ENCODE measurements at places on chromosomes 16 and 17.
A peak's percentile ranks its signal among the peaks of the same experiment; 100 is the strongest.

DNA sequence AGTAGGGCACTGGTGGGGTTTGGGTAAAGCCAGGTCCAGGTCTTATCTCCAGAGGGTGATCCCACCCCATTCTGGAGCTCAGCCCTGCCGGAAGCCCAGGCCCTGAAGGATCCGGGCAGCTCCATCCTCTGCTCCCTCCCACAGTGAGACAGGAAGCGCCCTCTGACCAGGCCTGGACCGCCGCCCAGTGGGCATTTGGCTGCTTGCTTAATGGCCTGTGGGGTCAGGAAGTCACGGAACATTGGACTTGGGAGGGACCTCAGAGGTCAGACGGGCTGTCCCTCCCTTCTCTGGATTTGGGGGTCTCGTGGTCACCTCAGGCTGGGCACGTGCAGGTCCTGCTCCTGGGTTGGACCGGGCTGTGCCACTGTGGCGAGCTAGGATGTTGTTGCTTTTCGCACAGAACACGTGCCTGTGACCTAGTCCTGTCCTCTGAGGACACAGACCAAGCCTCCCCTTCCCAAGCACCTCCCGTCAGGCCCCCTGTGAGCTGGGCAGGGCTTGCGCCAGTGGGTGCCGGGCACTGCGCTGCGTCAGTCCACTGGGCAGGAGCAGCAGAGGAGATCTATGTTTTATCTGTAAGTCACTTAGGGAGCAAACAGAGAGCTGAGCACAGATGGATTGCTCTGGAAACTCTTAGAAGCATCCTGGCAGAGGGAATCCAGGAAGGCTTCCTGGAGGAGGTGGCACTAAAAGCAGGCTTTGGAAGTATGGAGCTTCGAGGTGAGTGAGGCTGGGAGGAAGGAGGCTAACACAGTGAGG lies 49.4 kb upstream of the GSE1 start:
- peak; percentile 82 for DNase-seq

GRCh38 chr16:58518980-58519368 lies 3.7 kb downstream of the SETD6 start:
- DNase-seq = no peak

DNA sequence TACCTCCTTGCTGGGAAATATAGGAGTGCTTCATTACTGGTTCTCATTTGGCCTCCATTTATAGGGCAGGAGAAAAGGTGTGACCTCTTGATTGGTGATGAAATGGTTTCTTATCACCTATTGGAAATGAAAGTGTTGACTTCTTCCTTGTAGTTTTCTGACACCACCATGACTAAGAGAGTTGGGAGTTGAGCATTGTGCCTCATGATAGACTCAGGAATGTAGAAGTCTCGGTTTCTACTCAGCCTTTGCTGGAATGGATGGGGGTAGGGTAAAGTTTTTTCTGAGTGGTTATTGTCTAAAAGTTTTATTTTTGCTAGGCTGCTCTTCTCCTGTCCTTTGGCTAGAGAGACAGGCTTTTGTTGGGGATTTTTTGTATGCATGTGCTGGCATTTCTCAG lies 117.4 kb downstream of the PHKB start:
- no peak for DNase-seq

- DNase-seq = no peak
These were observed 97.8 kb upstream of the PLCG2 start for GRCh38 chr16:81681311-81681710.

- no peak for DNase-seq
These were observed 4.5 kb downstream of the KRT9 start for GRCh38 chr17:41567317-41567716.

GRCh38 chr17:74040291-74040690 lies 163.2 kb upstream of the RPL38 start:
- DNase-seq = no peak

- no peak for DNase-seq
These were observed 2.1 kb downstream of the P2RX5 start for GRCh38 chr17:3693829-3694231.

DNA sequence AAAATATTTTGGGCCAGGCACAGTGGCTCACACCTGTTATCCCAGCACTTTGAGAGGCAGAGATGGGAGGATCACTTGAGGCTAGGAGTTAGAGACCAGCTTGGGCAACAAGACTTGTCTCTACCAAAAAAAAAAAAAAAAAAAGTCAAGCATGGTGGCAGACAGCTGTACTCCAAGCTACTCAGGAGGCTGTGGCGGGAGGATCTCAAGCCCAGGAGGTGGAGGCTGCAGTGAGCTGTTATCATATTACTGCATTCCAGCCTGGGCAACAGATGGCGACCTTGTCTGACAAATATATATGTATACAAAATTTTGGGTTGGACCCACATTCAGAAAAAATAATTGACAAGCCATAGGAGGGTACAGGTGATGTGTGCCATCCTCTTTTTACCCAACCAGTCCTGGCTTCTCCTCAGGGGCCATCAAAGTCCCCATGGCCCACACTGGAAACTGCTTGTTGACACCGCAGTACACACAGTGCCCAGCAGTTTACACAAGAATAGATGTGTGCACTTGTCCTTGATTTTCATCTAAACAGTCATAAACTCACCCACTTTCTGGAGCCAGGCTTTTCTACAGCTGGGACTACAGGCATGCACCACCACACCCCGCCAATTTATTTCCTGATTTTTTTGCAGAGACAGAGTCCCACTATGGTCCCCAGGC lies 1.7 kb downstream of the CES2 start:
- DNase-seq = no peak

GRCh38 chr17:27520491-27521185 lies 64.4 kb downstream of the KSR1 start:
- DNase-seq = peak; percentile 19

GRCh38 chr17:13869331-13869940 lies 199.9 kb upstream of the COX10 start:
- DNase-seq = no peak

GRCh38 chr17:43351691-43352090 lies 47.1 kb upstream of the ARL4D start:
- no peak for DNase-seq

DNA sequence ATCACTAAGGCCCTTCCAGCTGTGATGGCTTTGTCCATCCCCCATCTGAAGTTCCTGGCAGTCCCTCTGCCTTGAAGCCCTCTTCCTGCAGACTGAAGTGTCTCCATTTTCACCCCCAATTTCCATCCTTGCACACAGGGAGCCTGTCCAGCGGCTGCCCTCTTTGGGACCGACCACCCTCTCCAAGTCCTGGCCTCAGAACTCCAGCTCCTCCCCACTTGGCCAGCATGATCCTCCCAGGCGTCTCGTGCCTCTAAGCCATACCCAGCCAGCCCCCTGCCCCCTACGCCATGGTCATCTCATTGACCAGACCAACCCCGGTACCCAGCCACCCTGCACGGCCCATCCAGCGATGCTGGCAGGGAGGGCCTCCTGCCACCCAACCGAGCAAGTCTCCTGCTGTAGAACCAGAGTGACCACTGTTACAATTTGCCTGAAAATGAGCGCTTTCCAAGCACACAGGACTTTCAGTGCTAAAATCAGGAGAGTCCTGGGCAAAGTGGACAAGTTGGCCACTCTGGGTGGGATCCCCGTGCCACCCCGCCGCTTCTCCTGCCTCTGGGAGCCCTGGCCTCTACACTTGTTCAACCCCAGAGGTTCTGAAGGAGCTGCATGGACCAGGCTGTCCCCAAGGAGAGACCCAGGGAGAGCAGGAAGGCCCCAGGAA lies 362.0 kb downstream of the SEC14L1 start:
- DNase-seq = no peak

- peak; percentile 62 for DNase-seq
These were observed 90.5 kb downstream of the ADAMTS18 start for GRCh38 chr16:77344341-77344740.

DNA sequence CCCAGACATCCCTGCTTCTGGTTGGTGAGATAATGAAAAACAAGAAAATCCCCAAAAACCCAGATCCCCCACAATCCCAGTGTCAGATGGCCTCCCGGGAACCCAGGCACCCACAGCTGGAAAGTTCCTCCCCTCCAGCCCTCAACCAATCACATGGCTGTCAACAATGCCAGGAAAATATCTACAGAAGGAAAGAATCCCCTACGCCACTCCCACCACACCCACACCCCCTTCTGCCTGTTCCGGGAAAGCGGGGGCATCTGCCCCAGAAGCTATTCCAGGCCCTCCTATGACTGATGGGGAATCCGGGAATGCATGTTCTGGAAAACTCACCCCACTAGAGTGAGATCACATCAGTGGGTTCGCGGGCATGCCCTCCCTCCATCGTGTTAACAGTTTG lies 1.8 kb downstream of the TMEM95 start:
- DNase-seq = no peak

DNA sequence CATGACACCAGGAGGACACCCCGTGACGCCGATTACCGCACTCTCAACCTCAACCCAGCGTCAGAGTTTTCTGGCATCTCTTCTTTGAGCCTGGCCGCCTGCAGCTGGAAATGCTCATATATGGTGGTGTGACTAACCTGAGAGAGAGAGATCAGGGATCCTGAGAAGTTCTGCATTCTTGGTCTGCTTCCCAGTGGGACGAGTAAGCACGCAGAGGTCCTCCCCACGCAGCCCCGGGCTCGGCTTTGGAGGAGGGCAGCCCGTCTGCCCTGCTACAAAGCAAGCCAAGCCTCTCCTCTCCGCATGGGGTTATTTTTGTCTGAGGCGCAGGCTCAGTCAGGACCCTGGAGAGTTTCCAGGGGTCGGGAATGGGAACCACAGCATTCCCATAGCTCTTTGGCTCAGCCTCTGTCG lies 16.5 kb downstream of the CRISPLD2 start:
- peak; percentile 84 for DNase-seq

- DNase-seq = no peak
These were observed 19.6 kb upstream of the P2RX1 start for GRCh38 chr17:3935825-3936355.

- peak; percentile 27 for DNase-seq
These were observed 53.1 kb downstream of the MRC2 start for GRCh38 chr17:62680541-62681052.

DNA sequence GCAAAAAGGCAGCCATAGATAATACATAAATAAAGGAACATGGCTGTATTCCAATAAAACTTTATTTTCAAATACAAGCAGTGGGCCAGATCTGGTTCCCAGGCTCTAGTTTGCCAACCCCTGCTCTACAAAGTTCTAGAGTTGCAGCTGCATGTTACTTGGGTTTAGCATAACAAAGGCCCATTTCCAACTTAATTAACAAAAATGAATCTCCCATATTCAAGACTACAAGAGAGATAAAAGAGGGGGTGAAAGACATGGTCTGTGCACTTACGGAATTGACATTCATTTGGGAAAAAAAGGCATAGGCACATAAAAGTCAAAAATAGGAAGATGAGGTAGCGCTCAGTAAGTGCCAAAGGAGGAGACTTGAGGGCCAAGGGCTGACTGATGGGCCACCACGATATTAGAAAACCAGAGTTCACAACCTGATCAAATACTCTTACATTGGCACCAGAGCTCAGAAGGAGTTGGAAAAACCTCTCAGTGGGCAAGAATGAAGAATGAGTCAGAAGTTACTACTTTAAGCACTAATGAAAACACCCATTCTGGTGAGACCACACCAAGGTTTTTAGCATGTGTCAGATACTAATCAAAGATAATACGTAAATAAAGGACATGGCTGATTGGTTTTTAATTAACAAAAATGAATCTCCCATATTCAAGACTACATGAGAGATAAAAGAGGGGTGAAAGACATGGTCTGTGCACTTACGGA lies 164.0 kb downstream of the VPS53 start:
- DNase-seq = no peak

DNA sequence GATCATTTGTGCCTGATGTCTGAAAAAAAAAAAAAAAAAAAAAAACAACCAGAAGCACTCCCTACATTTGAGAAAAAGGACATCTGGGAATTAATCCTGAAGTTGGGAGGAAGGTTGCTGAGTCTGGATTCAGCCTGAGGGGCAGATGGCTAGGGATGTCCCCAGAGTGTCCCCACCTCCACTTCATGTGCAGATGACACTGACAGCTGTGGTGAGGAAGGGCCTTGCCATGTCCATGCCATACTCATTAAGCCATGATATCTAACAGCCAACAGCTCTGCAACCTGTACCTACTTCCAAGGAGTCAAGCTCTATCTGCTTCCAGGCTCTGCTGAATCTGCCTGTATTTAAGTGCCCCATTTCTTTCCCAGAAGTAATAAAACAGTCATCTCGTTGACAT lies 356.0 kb downstream of the CA10 start:
- DNase-seq = no peak

DNA sequence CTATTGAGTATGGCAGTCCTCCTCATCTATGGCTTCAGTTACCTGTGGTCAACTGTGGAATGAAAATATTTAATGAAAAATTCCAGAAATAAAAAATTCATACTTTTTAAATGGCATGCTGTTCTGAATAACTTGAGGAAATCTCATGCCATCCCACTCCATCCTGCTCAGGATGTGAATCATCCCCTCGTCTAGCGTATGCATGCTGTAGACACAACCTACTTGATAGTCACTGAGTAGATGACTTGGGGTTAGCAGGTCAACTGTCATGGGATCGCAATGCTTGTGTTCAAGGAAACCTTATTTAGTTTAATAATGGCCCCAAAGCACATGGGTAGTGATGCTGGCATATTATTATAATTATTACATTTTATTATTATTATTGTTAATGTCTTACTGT lies 4.8 kb upstream of the VAC14 start:
- DNase-seq = no peak

- no peak for DNase-seq
These were observed 1.5 kb downstream of the SLC16A6 start for GRCh38 chr17:68289473-68289872.

GRCh38 chr16:1788095-1788707 lies 5.3 kb downstream of the IGFALS start:
- peak; percentile 16 for DNase-seq

GRCh38 chr16:2535625-2536013 lies 2.2 kb upstream of the PDPK1 start:
- DNase-seq = no peak

- peak; percentile 75 for DNase-seq
These were observed 787 bp downstream of the NT5C start for GRCh38 chr17:75130632-75131277.

DNA sequence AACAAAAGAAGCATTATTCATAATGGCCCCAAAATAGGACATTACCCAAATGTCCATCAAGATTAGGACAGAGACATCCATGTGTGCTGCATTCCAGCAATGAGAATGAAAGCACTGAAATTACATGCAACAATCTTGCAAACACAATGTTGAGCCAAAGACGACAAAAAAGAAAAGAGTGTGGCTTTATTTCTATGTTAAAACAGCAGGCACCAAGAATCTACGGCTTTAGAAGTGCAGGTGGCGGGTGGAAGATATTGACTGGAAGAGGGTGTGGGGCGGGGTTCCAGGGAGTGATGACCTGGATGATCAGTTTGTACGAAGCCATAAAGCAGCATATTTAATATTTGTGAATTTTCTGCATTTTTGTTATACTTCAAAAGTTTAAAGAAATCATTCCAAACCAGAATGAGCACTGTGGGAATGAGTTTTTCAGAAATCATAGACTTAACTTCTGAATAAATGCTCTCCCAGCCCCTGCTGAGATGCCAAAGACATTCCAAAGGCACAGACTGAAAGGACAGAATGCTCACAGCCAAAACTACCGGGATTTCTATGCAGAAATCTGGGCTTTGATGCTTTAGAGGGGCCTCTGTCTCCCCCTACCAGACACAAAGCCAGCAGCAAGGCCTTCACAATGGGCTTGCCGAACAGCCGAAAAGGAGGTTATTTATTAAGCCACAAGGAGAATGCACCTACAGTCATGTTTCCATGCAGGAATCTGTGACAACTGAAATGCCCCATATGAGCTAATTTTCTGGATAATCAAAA lies 361.6 kb downstream of the GRIN2A start:
- peak; percentile 22 for DNase-seq
